ENCODE measurements at places on chromosomes 4 and X. TPM values are rescaled to one million over a fixed set of nuclear protein-coding genes. Genes with fewer than 3 reads are reported as not detected.
A peak's percentile ranks its signal among the peaks of the same experiment; 100 is the strongest.

DNA sequence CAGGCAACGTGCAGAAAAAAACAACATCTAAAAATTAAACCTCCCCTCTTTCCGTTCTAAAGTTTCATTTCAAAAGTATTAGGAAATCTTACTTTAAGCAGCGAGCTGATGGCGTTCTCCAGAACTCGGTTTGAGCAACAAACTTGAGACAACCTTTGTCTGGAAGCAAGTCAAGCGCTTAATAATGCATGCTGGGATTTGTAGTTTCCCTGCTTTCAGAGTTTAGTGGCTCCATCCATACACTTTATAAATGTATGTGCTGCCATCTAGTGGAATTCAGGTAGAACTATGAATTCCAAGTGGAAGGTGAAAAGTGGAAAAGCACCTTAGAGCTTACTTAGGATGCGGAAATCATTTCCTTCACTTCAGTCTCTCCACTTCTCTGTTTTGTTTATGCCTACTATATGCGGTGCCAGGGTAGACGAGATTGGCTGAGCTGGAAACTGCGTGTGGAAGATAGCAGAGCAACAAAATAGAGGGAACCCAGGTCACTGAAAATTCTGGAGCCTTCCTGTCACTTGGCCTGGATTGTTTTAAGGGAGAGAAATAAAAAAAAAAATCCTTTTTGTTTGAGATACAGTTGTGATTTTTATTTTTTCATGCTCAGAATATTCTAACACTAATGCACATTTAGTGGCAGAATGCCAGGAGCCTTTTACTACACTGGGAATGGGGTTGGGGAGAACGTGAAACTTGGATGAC lies at the start of gene BDH2:
BDH2 (minus strand) TSS at position 144 of the 702 bp plus-strand sequence. CDS start 3,580 bp downstream, outside the sequence.
- no peaks in the 10 kb centered on the region for H3K27me3 ChIP-seq
- peak within 1 kb of the TSS; percentile 86 for H3K27ac ChIP-seq
- DNase-seq, result no peak
- H3K4me3 ChIP-seq, result peak within 1 kb of the TSS; percentile 66

DNA sequence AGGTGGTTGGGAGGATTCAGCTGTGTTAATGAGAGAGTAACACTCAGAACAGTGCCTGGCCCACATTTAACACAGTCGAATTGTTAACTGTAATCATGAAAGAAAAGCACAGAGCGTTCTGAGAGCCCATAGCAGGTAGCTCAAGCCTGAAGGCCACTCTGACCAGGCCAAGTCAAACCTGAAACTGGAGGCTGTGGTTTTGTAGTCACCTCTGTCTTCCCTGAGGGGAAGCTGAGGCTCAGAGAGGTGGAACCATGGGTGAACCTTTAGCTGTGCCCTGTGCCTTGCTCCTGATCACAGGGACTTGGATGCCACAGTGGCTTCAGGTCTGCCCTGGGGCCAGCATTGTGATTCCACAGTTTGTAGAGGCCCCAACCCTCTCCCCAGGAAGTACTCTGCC lies 16.6 kb upstream of the UBA1 start:
- no peak overlapping the region for H3K4me3 ChIP-seq
- H3K36me3 ChIP-seq, result peaks cover 41% of the 10 kb centered on the region
- no peaks in the 10 kb centered on the region for H3K27me3 ChIP-seq
- H3K4me1 ChIP-seq, result no peaks in the 10 kb centered on the region
- no peak for DNase-seq
- H3K27ac ChIP-seq, result no peak overlapping the region

- peaks cover 28% of the 10 kb centered on the region for H3K4me1 ChIP-seq
- no peak for DNase-seq
- H3K27me3 ChIP-seq, result no peaks in the 10 kb centered on the region
Measured at GRCh38 chr4:73732759-73733431, 7.5 kb upstream of the CXCL8 start.

DNA sequence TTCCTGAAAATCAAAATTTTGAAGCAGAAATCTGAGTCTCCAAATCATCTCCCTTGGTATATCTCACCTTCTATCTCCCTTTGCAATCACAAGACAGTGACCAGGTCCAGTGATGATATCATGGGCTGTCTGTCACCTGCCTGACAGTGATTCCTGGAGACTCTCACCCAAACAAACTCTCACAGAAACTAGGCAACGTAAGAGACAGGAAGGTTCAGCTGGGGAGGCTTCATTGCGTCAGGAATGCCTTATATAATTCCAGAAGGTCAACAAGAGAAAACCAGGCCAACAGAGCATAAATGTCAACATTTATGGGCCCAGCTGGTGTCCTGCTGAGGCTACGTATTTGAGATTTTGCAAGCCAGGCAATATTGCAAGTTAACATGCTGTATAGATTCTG lies 412.7 kb downstream of the KCNIP4 start:
- no peaks in the 10 kb centered on the region for H3K27me3 ChIP-seq
- H3K4me3 ChIP-seq, result no peak overlapping the region
- no peak overlapping the region for H3K27ac ChIP-seq
- H3K36me3 ChIP-seq, result no peaks in the 10 kb centered on the region

GRCh38 chr4:145337391-145337790 lies 144.3 kb upstream of the SMAD1 start:
- no peak overlapping the region for H3K4me3 ChIP-seq
- no peak for DNase-seq
- no peaks in the 10 kb centered on the region for H3K36me3 ChIP-seq
- H3K27ac ChIP-seq, result no peak overlapping the region
- no peaks in the 10 kb centered on the region for H3K4me1 ChIP-seq

GRCh38 chrX:97315939-97316338 lies 432.2 kb downstream of the RPA4 start:
- no peak overlapping the region for H3K27ac ChIP-seq
- no peaks in the 10 kb centered on the region for H3K4me1 ChIP-seq
- no peak overlapping the region for H3K4me3 ChIP-seq
- no peak for DNase-seq
- H3K36me3 ChIP-seq, result no peaks in the 10 kb centered on the region

DNA sequence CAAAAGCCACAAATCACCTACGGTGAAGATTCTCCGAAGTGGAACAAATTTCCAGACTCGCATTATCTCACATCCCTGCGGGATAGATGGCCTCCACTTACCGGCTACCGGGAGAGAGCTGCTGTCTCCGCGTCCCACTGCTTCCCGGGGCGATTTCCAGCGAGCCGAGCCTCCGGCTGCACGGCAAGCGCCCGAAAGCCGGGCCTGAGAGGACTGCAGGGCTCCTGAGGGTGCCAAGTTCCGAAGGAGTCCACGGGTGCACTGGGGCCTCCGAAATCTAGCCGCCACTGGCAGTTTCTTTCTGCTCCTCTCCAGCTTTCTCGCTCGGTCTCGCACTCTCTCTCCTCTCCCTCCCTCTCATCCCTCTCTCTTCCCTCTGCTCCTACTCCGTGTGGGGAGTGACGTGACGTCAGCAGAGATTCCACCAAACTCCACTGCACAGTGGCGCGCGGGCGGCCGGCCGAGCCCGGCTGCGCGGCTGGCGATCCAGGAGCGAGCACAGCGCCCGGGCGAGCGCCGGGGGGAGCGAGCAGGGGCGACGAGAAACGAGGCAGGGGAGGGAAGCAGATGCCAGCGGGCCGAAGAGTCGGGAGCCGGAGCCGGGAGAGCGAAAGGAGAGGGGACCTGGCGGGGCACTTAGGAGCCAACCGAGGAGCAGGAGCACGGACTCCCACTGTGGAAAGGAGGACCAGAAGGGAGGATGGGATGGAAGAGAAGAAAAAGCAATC lies 14.0 kb upstream of the PITX2 start:
- H3K36me3 ChIP-seq, result no peaks in the 10 kb centered on the region
- H3K4me1 ChIP-seq, result peaks cover 14% of the 10 kb centered on the region
- peaks cover 100% of the 10 kb centered on the region for H3K27me3 ChIP-seq
- H3K4me3 ChIP-seq, result no peak overlapping the region

- H3K4me3 ChIP-seq, result no peak overlapping the region
- H3K27me3 ChIP-seq, result no peaks in the 10 kb centered on the region
- H3K4me1 ChIP-seq, result no peaks in the 10 kb centered on the region
- H3K36me3 ChIP-seq, result no peaks in the 10 kb centered on the region
- no peak overlapping the region for H3K27ac ChIP-seq
Measured at GRCh38 chr4:53682908-53683307, 91.6 kb upstream of the LNX1 start.

DNA sequence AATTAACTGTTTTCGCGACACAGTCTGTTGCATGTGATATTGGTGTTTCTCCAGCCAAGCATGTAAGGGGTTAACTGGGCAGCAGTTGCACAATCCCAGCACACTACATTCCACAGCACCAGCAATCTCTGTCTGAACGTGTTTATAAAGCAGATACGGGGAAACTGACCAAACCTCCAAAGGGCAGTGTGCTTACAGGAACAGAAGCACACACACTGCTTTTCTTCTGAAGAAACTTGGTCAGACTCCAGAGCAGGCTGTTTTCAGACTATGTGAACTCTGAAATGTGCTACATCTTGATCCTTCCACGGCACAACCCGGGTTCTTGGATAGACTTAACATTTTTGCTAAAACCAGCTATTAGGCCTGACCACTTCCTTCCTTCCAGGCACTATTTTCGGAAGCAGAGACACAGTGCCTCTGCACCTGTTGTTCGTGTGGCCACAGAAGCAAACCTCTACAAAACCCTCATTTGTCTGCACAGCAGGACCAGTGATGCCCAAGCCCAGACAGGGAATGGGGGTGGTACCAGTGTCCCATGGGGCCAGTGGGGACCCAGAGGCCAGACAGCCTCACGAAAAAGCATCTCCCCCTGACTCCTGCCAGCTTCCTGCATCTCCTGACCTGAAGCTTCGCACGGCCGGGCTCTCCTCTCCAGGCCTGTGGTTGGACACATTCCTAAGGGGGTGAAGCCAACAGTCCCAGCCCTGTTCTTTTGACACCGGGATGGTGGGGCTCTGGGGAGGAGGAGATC lies 90.1 kb downstream of the IRF2 start:
- H3K27ac ChIP-seq, result peak overlapping the region; percentile 51
- DNase-seq, result no peak
- H3K36me3 ChIP-seq, result peaks cover 23% of the 10 kb centered on the region
- peaks cover 42% of the 10 kb centered on the region for H3K4me1 ChIP-seq

DNA sequence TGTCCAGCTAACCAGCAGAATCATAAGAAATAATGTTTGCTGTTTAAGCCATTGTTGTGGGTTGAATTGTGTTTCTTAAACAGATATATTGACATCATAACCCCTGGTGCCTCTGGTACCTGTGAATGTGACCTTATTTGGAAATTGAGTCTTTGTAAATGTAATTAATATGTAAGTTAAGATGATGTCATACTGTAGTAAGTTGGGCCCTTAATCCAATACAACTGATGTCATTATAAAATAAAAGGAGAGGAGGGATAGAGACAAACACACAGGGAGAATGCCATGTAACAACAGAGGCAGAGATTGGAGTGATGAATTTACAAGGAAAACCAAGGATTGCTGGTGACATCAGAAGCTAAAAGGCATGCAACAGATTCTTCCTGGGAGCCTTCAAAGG lies 141.4 kb downstream of the ZIC3 start:
- no peaks in the 10 kb centered on the region for H3K27me3 ChIP-seq
- no peak for DNase-seq
- H3K36me3 ChIP-seq, result no peaks in the 10 kb centered on the region
- H3K27ac ChIP-seq, result no peak overlapping the region
- no peaks in the 10 kb centered on the region for H3K4me1 ChIP-seq
- no peak overlapping the region for H3K4me3 ChIP-seq

DNA sequence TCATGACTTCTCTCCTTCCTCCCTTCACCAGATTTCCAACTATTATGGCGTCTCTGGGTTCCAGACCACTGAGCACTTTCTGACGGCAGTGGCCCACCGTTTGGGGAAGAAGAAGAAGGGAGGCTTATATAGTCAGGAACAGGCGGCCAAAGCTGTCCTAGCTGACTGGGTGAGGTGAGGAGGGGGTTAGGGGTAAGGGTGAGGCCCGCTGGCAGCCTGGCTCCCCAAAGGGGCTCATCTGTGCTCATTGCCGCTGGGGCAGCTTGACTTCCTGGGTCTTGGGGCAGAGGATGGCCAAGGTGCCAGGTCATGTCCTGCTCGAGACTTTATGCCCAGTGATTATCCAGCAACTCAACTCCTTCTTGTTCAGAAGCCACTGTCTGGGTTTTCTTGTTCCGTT lies 21.8 kb downstream of the GNL3L start:
- H3K36me3 ChIP-seq, result peaks cover 35% of the 10 kb centered on the region
- no peaks in the 10 kb centered on the region for H3K27me3 ChIP-seq
- no peak for DNase-seq
- no peak overlapping the region for H3K4me3 ChIP-seq
- no peak overlapping the region for H3K27ac ChIP-seq
- H3K4me1 ChIP-seq, result no peaks in the 10 kb centered on the region

The C4orf54 gene
- not detected for total RNA-seq

The TMPRSS11B gene
- not detected for total RNA-seq

The RPA4 gene
- 1.3 TPM for total RNA-seq

The POF1B gene
- 3.4 TPM for total RNA-seq

The MAML3 gene
- total RNA-seq, result 13.1 TPM
